ENCODE measurements at places on chromosomes 16 and 17.

DNA sequence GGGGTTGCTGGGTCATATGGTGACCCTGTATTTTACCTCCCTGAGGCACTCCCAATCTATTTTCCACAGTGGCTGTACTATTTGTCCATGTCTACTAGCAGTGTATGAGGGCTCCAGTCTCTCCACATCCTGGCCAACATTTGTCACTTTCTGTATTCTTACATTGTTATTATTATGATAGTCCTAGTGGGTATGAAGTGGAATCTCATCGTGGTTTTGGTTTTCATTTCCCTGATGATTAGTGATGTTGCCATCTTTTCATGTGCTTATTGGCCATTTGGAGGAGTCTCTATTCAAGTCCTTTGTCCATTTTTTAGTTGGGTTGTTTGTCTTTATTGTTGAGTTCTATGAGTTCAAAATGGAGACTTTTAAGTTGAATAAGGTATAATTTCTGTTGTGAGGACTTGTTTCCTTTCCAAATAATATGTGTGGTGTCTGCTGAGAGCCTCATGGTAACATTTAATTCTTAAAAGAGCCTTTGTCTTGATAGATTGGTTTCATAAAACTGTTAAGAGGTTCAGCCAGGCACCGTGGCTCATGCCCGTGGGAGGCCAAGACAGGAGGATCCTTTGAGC is 108.2 kb downstream of the RPTOR start:
- DNase-seq: no peak

- no peak for DNase-seq
Observed at GRCh38 chr17:49939318-49939717, 29.7 kb upstream of the DLX4 start.

DNA sequence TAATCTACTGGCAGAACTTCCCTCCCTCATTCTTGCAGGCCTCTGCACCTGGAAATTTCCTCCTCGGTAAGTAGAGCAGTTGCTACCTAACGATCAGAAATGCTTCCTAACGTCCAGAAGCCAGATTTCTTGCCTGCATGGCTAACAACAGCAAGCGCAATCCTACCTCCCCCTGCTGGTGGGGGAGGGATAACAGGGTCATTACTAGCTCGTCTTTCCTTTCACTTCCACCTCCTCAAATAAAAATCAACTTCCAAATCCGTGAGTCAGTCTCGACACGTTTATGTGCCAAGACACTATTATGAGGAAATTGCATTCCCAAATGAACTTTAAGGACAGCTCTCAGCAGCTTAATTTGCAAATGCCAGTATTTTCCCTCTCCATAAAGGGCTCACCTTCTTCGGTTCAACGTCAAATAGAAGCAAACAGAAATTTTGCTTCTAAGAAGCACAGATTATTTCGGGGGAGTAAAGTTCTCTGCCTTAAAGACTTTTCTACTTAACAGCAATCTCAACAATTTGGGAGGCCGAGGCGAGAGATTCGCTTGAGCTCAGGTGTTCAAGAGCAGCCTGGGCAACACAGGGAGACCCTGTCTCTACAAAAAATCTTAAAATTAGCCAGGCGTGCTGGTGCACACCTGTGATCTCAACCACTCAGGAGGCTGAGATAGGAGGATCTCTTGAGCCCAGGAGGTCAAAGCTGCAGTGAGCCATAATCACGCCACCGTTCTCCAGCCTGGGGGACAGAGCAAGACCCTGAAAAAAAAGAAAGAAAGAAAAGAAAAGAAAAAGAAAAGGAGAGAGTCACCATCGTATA is 188.6 kb upstream of the PSMD7 start:
- peak; percentile 66 for DNase-seq

GRCh38 chr16:81261049-81261648 is 22.7 kb downstream of the BCO1 start:
- peak; percentile 16 for DNase-seq

- peak; percentile 89 for DNase-seq
Observed at GRCh38 chr17:29617481-29618271, 5.0 kb downstream of the CORO6 start.

DNA sequence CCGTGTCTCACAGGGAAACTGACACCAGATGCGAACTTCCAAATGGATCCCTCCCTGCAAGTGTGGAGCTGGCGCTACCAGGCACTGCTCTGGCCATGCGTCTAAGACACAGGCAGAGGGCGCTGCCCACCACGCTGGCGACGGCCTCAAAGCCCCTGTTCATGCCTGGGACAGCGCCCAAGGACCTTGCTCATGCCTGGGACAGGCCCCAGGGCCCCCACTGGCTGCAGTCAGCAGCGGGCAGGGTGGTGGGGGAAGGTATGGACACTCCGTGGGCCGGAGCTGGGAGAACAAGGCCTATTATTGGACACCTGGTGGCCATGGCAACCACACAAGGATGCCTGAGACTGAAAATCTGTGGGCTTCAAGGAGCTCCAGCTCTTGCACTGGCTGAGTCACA is 8.8 kb downstream of the ZG16B start:
- peak; percentile 52 for DNase-seq

DNA sequence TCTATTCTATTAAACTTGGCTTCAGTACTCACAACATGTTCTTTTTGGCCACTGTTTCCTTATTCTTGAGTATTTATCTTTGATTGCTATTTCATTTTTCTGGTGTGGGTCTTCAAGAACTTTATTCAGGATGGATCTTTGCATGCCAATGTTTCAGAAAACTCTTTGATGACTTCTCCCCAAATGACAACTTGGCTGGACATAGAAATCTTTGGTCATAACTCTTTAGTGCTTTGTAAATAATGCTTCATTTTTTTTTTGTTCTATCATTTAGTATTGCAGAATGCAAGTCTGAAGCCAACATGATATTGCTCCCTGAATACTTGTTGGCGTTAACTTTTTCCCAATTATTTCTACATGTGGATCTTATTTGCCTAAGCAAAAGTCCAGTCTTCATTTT is 103.6 kb upstream of the HS3ST2 start:
- DNase-seq: no peak

DNA sequence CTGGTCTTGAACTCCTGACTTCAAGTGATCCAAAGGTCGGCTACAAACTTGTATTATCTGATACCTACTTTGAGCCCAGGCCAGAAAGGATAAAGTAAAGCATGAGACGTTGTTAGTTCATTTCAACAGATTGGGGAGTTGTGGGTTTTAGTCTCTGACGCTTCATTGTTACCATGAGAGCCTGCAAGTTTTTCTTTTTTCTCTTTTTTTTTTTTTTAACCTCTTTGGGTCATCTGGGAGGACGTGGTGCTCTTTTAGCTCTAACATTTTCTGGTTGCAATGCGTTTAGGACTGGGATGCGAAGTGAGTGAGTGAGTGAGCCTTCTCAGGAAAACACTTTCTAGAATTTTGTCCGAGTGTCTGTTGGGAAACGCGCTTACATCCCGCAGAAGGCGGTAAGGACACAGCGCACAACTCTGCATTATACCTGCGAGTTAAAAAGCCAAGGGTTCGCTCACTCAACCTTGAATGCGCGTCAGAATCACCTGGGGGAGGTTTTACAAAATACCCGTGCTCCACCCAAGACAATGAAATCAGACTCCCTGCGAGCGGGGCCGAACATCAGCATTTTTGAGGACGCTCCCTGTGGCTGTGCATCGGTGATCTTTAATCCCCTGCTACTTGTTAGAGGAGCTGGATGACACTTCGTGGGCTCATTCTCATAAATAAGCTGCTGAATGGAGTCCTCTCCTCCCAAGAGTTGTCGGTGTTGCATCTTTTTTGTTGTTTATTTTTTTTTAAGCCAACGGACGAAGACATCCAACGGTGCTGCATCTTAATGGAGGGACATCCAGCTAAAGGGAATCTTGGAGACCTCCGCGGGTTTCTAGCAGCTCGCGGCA is 629 bp upstream of the RNF135 start:
- peak; percentile 37 for DNase-seq

GRCh38 chr17:76868669-76869495 is 678 bp downstream of the MGAT5B start:
- no peak for DNase-seq

DNA sequence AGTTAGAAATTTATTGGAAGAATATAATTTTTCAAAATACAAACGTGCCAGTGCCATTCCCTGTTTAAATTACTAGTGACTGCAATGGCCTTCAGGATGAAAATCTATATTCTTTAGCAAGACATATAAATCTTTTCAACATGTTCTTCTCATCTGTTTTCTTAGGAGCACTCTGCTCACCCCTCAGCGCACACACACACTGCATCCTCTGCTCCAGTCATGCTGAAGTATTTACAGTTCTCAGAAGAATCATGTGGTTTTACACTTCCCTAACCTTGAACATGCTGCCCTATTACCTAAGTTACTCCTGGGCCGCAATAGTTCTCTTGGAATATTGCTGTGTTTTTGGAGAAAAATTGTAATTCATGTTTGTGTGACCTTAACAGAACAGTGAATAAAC is 820.6 kb downstream of the CDH8 start:
- DNase-seq: no peak

GRCh38 chr16:55189682-55190636 is 134.0 kb upstream of the IRX6 start:
- DNase-seq: no peak

DNA sequence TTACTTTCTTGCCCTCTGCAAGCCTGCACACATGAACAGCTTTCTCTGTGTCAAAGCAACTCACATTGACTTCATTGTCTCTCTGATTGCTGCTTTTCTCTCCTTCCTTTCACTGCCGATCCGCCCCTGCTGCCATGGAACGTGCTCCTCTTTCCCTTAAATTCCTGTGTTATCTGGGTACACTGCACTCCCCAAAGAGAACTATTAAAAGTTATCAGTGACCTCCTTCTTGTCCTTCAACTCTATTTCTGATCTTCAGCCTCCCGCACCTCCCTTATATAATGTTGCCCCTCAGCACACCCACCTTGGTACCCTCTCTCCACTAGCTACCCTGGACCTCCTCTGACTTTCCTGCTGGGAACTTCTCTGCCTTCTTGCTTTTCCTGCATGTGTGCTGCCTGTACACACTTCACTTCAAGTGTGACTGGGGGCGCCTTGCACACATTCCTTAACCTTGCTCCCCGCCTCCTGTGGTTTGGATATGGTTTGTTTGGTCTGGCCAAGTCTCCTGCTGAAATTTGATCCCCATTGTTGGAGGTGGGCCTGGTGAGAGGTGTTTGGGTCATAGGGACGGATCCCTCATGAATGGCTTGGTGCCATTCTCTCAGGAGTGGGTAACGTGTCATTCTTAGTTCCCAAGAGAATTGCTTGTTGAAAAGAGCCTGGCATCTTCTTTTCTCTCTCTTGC is 26.7 kb upstream of the PMP22 start:
- no peak for DNase-seq

DNA sequence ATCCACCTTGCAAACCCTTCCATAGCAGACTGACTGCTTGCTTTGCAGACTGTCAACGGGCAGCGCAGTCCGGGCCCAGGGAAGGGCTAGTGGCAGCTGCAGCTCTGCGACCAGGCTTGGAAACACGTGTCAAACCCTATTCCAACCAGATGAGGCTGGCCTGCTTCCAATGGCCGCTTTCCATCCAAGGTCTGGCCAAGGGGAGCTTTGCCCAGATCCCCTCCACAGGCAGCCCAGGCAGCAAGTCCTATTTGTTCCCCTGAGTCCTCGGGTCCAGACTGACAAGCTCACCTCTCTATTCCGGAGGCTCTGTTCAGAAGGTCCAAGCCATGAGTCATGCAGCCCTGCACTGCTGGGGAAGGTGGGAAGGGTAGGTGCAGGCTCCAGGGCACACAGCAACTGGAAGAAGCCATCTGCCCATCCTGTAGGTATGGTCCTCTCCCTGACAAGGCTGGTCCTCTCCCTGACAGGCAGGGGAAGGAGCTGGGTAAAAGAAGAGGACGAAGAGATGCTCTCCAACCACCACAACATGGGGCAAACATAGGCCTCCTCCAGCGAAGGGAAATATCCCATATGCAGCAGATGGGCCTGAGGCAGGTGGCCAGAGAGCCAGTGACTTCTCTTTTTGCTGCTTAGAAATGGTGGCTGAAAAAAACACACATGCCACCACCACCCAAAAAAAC is 22.6 kb upstream of the AXIN2 start:
- DNase-seq: no peak

GRCh38 chr17:58631523-58632323 is 60.1 kb downstream of the TEX14 start:
- no peak for DNase-seq

DNA sequence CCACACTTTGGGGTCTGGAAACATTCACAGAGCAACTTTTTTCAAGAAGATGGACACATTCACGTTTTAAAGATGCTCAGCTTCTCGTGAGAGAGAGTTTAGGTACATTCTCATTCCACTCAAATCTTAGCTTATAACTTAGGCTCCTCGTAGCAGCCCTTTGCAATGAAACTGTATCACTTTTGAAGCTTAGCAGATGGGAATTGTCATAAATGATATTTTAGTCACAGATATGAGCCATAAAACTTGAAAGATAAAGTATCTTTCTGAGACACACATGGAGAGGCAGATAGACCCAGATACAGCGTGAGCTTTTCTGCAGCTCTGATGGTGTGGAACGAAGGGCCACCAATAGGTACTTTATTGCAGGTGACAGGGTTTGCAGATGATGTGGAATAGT is 41.1 kb downstream of the RBFOX1 start:
- no peak for DNase-seq

DNA sequence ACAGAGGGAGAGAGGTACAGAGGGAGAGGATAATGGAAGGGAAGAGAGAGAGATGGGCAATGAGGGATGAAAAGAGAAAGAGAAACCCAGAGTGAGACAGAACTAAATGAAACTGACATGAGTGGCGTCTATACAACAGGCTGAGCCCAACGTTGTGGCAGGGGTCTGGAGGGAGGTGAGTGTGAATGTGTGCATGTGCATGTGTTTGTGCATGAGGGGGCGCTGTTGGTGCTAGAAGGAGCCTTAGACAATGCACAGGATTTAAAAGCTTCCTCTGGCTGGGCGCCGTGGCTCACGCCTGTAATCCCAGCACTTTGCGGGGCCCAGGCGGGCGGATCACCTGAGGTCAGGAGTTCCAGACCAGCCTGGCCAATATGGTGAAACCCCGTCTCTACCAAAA is 454.8 kb upstream of the CDH11 start:
- DNase-seq: no peak

GRCh38 chr17:35627417-35627816 is 40.3 kb downstream of the AP2B1 start:
- no peak for DNase-seq

DNA sequence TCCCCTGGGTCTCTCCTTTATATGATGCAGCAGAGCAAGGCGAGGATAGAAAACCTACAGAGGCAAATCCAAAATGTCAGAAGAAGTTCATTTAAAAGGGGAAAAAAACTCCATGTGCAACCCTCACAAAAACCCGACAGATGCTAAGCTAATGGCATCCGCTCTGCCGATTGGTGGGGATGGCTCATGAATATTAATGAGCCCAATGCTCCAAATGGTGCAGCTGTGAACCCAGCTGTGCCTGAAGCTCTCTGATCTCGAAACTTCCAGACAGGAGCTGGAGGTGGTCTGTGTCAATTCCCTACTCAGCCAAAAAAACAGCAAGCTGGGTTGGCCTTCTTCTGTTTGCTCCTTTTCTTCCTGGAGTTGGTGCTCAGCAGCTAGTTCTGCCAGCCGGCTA is 15.5 kb downstream of the SNX11 start:
- no peak for DNase-seq

DNA sequence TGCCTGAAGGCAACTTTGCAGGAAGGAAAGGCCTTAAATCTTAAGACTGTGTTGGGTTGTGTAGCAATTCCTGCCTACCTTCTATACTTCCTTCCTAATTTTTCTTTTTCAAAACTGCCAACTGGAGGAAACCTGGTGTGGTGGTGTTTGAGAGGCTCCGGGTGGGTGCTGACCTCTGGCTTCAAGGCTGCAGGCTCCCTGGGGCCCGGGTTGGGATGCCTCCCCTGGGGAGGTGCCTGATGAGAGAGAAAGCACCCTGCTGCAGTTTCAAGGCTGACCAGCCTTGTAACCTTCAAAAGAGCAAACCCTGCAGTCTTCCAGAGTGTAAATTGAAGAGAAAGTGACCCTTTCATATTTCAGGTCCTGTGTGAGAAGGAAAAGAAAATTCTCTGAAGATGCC is 55.9 kb downstream of the MSI2 start:
- no peak for DNase-seq
